ENCODE measurements at places on chromosomes 2 and 18. TPM values are rescaled to one million over a fixed set of nuclear protein-coding genes. Genes with fewer than 3 reads are reported as not detected.

The CBLN2 gene
- total RNA-seq: not detected

The TXNDC2 gene
- not detected for total RNA-seq

The LGALSL gene
- 1.1 TPM for total RNA-seq

- no peaks in the 10 kb centered on the region for H3K27me3 ChIP-seq
- H3K4me3 ChIP-seq: no peak overlapping the region
- no peaks in the 10 kb centered on the region for H3K4me1 ChIP-seq
- no peaks in the 10 kb centered on the region for H3K36me3 ChIP-seq
- no peak for DNase-seq
Observed at GRCh38 chr2:183903026-183903425, 695.3 kb upstream of the ZNF804A start.

- H3K27ac ChIP-seq: no peak overlapping the region
- H3K4me1 ChIP-seq: no peaks in the 10 kb centered on the region
- no peak overlapping the region for H3K4me3 ChIP-seq
- H3K36me3 ChIP-seq: no peaks in the 10 kb centered on the region
- DNase-seq: peak; percentile 14
Observed at GRCh38 chr2:238645095-238645494, 202.8 kb upstream of the TWIST2 start.

- peaks cover 7% of the 10 kb centered on the region for H3K4me1 ChIP-seq
- H3K27me3 ChIP-seq: peaks cover 6% of the 10 kb centered on the region
- H3K27ac ChIP-seq: no peak overlapping the region
- DNase-seq: no peak
- no peaks in the 10 kb centered on the region for H3K36me3 ChIP-seq
Observed at GRCh38 chr2:11579867-11580659, 46.2 kb downstream of the GREB1 start.

GRCh38 chr2:224479826-224480225, 77.9 kb upstream of the FAM124B start:
- peaks cover 17% of the 10 kb centered on the region for H3K4me1 ChIP-seq
- peak; percentile 40 for DNase-seq
- H3K27me3 ChIP-seq: no peaks in the 10 kb centered on the region
- no peak overlapping the region for H3K4me3 ChIP-seq
- peaks cover 38% of the 10 kb centered on the region for H3K36me3 ChIP-seq

DNA sequence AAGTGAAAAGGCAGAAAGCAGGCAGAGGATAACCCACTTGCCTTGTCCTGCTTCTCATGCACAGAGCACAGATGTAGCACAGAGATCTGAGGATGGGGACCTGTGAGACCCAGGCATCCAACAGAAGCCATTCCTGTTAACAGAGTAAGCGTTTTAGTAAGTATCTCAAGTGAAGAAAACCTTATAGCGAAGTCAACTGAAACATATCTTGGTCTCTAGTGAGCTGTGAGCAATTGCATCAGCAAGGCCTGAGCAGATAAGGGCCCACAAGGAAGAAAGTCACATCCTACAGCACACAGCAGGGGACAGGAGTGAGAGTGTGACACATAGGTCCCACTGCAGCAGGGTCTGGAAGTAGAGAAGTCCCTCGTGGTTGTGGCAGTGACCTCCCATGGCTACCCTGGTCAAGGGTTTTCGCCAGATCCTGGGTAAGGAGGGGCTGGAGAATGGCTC, 248.7 kb upstream of the TNP1 start:
- H3K27me3 ChIP-seq: no peaks in the 10 kb centered on the region
- no peak overlapping the region for H3K4me3 ChIP-seq
- H3K4me1 ChIP-seq: peaks cover 15% of the 10 kb centered on the region
- H3K36me3 ChIP-seq: no peaks in the 10 kb centered on the region
- DNase-seq: no peak
- no peak overlapping the region for H3K27ac ChIP-seq
